NCI-H2081 treated with DMSO at 0.1 percent for 48 hours (cell line): ENCODE measurements at places on chromosomes 1 and 21.

DNA sequence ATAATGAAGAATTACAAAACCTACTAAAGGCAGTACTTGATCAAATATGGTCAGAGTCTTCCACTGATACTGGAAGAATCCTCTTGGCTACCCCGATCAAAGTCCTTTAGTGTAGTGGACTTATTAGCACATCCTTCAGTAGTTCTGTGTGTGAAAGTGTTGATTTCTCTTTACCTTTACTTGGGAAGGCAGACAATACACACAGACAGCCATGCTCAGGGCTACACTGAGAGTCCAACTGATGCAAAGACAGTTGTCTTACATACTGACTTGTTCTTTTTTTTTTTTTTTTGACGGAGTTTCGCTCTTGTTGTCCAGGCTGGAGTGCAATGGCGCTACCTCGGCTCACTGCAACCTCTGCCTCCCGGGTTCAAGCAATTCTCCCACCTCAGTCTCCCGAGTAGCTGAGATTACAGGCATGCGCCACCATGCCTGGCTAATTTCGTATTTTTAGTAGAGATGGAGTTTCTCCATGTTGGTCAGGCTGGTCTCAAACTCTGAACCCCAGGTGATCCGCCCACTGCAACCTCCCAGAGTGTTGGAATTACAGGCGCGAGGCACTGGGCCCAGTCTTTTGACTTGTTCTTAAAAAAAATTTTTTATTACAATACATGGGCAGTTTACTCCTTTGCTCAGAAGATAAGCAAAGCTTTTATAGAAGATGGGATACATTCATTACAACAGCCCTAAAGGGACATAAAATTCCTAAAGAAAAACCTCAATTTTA is 3.5 kb upstream of the PTTG1IP start:
- DNase-seq, result no peak

DNA sequence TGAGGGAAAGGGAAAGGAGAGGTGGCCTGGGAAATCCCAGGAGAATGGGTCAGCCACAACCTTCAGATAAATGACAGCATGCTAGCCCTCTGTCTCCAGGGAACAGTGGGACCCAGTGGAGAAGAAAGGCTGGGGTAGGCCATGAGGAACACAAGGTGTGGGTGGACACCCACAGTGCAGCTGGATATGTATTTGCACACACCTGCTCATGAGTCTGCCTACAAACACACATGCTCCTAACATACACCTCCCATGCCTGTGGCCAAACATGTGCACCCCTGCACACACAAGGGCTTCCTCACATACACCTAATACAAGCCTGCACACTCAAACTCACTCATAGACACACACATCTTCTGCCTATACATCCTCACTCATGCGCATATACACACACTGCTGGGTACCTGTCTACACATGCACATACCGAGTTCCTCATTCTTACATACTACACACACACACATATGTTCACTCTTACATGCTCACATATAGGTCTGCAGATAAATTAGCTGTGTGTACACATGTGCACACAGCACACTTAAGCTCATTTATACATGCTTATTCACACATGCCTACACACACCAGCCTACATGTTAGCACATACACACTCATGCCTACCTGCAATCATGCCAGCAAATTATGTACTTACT is 3.6 kb downstream of the C1orf216 start:
- no peak for DNase-seq

GRCh38 chr1:173222149-173223030 is 15.3 kb upstream of the TNFSF4 start:
- DNase-seq, result no peak

DNA sequence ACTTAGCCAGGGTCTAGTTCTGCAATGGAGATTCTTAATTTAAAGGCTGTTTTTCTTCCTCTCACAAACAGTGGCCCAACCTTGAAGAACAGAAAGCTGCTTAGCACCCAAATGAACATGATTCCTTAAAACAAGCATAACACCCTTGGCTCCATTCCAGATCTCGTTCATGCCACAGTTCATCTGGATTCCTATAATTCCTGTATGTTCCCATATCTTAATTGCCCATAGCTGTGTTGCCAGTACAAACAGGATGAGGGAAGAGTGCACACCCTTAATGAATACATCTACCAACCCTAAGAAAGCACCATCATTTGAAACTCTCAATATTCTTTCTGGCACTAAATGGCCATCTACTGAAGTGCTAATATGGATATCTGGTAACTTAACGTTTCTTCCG is 45.5 kb downstream of the TGFB2 start:
- no peak for DNase-seq

- DNase-seq, result no peak
Observed at GRCh38 chr1:180188091-180188506, 33.4 kb downstream of the QSOX1 start.

DNA sequence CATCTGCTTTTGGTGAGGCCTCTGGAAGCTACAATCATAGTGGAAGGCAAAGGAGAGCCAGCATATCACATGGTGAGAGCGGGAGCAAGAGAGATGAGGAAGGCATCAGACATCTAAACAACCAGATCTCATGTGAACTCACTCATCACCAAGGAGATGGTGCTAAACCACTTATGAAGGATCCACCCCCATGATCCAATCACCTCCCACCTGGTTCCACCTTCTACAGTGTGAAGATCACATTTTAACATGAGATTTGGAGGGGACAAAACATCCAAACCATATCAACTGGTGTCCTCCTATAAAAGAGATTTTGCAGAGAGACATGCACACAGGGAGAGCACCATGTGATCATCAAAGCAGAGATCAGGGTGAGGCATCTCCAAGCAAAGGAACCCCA is 578.6 kb downstream of the MATN1 start:
- no peak for DNase-seq

- DNase-seq, result no peak
Observed at GRCh38 chr1:217498209-217498608, 132.7 kb downstream of the GPATCH2 start.

DNA sequence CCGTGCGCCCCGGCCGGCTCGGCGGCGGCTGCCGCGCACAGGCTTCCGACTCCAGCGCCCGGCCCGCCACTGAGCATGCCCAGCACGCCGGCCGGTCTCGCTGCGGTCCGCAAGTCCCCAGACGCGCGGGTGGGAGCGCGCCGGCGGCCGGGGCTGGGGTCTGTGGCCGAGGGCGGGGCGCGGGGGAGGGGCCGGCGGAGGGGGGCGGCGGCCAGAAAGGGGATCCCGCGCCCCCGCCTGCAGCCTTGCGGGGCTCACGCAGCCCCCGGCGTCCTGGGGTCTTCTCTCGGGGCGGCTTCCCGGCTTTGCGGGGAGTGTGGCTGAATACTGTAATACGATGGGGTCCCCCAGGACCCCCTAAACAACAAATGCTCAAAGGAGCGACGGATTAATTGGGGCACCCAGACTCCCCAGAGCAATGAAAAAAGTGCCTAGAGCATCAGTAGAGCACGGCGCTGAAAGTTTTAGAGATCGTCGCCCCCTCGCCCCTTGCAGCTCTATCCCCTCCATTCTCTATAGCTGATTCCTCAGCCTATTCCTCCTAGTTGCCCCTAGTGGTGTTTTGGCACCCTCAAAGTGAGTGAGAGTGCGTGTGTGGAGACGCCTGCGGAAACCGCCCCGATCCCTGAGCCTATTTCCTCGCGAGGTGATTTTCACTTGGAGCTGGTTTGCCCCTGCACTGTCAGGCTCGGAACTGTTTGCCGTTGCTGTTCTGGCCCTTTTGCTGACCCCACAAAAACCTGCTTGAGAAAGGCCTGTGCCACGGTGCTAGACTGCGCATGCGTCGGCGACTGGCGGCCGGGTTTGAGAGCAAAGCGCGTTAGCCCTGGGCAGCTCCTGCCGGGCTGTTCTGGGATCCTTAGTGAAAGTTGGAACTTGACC is at the start of gene VAV3:
Gene VAV3, minus strand, starts transcription at position 71 of the 882 bp plus-strand sequence. CDS start 311 bp downstream, outside the sequence.
- no peak for DNase-seq

DNA sequence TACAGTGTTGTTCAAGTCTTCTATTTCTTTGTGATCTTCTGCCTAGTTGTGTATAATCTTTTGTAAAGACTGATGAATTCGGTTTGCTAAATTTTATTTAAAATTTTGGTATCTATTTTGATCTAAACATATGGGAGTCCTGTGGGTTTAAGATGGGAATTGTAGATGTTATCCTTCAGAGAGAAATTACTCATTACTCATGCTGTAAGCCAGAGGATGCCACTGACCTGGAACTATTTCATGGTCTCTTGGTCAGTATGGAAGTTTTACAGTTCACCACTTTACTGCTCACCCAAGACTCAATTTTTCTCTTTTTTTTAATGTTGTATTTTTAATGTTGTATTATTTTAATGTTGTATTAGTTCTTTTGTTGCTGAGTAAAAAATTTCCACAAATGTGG is 138.6 kb upstream of the B3GALT2 start:
- DNase-seq, result no peak

- no peak for DNase-seq
Observed at GRCh38 chr1:107142666-107143065, 1.8 kb downstream of the NTNG1 start.

- DNase-seq, result no peak
Observed at GRCh38 chr21:33458861-33459260, 20.9 kb downstream of the TMEM50B start.

GRCh38 chr1:44170281-44170823 is 28.9 kb upstream of the KLF18 start:
- no peak for DNase-seq

GRCh38 chr1:167106119-167106461 is 12.2 kb downstream of the STYXL2 start:
- DNase-seq, result no peak

DNA sequence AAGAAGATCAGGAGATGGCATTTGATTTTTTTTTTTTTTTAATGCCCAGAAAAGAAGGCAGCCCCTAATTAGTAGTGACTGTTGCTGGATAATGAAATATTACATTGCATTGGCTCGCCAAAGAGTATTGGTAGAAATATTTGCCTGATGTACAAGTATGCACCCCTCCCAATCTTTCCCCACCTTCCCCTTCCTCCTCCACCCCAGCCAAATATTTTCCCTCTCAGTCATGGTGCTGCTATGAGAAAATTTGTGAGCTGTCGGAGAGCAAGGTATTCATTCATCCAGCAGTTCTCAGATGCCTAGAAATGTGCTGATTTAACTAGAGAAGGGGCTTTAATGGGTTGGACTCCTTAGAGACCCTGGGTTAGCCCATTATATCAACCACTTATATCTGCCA is 50.5 kb upstream of the IKBKE start:
- DNase-seq, result no peak

GRCh38 chr1:228825840-228826484 is 90.7 kb downstream of the RHOU start:
- no peak for DNase-seq

DNA sequence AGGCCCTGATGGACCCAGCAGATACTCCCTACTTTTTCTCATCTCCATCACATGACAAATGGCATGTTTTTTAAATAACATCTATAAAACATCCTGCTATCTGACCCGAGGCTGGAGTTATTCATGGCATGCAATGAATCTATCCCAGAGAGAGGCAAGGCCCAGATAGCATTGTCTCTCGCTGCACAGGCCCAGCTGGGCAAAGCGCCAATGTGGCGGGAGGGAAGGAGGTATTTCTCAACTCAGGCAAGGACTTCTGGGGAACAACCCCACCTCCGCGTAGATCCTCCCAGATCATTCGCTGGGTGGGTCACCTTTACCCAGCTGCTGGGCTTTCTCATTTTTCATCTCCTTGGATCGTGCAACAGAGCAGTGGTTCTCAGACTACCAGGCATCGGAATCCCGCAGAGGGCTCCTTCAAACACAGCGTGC is 59.8 kb downstream of the ERG start:
- no peak for DNase-seq

DNA sequence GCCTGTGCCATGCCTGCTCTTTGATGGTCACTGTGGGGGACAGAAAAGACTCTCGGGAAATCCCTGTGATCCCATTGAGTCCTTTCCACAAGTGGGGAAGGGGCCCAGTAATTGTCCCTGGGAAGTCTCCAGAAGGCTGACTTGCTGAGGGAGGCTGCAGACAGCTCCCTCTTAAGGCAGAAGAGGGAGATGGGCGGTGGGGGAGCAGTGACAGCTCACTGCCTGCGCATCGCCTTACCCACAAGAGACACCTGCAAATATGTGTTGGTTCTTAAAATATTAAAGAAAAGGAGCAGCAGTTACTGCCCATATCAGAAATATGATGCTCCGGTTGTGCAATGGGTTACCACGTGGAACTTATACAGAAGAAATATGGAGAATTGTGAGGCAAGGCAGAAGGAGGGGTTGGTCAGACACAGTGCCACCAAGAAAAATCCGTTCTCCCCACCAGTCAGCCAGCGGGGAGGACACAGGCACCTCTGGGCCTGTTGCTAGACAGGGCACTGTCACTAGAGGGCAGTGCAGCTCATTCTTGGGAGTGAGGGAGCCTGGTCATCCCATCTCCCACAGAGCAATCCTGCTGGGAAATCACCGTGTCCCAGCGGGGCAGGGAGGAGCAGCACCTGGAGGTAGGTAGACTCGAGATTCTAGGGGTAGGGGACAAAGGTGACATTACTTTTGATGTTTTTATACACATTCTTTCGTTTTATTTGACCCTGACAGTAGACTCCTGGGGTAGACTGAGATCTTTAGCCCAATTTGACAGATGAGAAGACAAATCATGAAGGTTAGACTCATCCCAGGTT is 6.9 kb upstream of the CAMK1G start:
- DNase-seq, result peak; percentile 17

DNA sequence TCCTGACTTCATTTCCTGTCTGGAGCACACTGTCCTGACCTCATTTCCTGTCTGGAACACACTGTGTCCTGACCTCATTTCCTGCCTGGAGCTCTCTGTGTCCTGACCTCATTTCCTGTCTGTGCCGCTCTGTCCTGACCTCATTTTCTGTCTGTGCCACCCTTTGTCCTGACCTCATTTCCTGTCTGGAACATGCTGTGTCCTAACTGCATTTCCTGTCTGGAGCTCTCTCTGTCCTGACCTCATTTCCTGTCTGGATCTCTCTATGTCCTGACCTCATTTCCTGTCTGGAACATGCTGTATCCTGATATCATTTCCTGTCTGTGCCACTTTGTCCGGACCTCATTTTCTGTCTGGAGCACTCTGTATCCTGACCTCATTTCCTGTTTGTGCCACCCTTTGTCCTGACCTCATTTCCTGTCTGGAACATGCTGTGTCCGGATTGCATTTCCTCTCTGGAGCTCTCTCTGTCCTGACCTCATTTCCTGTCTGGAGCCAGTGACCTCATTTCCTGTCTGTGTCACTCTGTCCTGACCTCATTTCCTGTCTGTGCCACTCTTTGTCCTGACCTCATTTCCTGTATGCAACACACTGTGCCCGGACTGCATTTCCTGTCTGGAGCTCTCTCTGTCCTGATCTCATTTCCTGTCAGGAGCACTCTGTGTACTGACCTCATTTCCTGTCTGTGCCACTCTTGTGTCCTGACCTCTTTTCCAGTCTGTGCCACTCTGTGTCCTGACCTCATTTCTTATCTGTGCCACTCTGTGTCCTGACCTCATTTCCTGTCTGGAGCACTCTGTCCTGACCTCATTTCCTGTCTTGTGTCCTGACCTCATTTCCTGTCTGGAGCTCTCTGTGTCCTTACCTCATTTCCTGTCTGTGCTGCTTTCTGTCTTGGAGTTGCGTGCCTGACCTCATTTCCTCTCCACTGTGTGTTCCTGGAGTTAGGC is 27.6 kb downstream of the SKI start:
- DNase-seq, result no peak
